PC-9 (cell line): ENCODE measurements at places on chromosomes 2 and 18. TPM values are rescaled to one million over a fixed set of nuclear protein-coding genes. Genes with fewer than 3 reads are reported as not detected.

The HS6ST1 gene
- 20.2 and 26.2 TPM in 2 replicates for total RNA-seq

The G6PC2 gene
- not detected in 2 replicates for total RNA-seq

The ANKAR gene
- 3.6 and 4.4 TPM in 2 replicates for total RNA-seq

DNA sequence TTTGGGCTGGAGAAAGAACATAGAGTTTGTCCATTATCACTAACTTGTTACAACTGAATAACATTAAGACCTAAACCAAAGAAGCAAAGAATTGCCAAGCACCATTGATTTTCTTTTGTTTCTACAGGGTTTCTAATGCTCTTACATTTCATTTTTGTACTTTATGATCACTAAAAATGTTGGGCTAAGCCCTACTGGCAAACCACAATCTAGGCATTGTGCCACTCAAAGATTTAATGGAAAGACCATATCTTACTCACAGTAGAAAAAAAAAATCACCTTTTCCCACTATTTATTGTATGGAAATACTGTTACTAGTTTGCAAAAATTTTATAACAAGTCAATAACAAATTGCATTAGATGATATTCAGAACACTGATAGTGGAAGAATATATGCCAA lies 447.4 kb upstream of the PKDCC start:
- DNase-seq, result no peak

DNA sequence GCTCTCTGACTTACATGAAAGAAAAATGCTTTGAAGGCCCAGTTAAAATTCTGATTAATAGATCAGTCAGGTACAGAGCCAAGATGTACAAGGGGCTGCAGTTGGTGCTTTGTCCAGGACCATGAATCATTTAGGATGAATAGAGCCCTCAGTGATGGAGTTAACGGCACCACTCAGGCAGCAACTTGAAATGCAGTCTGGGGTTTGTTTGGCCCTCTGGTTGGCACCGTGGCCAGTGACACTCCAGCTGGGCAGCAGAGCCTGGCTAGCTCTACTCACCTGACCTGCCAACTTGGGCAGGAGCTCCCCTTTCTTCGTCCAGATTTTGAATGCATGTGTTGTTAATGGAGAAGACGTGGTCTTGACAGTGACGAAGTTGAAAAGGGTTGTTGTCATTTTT lies 493.0 kb upstream of the ACVR2A start:
- DNase-seq, result no peak

DNA sequence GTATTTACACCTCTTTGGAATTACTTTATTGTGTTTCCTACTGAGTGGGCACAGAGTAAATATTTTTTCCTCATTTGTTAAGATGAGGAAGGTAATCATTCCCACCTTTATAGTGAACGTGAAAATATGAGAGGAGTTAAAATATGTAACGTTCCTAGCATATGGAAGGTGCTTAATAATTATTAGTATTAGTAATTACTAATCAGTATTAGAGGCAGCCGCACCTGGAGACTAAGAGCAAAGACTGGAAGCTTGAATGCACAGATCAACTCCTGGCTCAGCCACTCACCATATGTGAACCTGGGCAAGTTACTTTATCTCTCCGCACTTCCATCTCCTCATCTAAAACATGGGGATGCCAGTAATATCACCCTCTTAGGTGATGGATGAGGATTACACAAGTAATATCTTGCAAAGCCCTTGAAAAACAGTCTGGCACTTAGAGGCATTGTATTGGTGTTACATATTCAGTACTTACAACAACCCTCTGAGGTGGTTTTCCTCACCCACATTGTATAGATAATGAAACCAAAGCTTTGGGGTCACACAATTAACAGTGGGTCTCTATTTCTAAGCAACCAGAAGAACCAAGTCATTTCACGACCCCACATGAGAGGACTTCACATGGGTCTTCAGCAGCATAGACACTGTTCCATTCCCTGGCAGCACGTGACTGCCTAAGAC lies 100.3 kb upstream of the KCTD1 start:
- DNase-seq, result no peak

- DNase-seq, result no peak
These were observed 99.0 kb downstream of the MBP start for GRCh38 chr18:77033575-77033974.

DNA sequence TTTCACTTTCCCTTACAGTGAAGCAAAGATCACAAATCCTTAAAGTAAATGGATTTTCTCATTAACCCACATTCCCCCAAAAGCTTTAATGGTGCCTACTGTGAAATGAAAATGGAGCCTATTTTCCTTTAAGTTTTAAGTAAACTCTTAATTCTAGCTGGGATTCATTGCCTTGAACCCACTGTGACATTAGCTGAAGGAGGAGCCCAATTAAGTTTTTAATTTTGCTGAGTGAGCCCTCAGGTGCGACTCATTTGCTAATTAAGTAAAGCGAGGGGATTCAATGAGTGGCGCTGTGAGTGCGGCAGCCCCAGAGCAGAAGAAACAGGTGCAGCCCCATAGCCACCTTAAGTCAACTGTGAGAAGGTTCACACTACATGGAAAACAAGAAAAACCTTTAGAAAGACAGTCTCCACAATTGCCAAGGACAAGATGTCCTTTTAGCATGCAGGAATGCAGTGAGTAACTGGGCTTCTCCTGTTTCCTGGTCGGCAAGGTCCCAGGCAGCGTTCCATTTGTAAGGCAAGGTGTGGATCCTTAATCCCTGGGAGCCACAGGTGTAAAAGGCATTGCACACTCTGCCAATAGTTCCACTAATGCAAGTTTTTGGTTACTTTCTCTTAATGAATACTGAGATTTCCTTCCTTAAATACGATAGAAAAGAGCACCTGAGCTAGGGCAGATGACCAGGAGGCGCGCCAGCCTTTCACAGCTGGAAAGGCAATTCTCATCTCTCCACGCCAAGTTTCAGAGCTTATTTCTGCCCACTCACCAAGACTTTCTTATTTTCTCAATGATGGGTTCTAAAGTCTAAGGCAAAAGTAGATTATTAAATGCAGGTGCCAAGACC lies 87.7 kb downstream of the TMEM18 start:
- no peak for DNase-seq

DNA sequence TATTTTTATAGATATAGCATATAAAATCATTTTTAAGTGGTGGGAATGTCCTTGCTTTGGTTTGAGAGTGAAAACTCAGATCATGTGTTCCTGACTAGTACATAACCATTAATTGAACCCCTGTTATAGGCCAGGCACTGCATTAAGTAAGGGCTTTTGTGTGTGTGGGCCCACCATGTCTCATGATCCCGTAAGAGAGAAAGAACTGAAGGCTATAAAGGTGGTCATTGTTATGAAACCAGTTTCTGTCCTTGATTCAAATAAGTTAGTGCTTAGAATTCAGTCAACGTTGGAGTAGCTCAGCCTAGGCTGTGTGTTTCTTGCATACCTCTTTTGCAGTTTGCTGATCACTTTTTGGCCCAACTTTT lies 91.5 kb downstream of the LIMS1 start:
- no peak for DNase-seq

GRCh38 chr18:10798727-10799550 lies 273.1 kb downstream of the NAPG start:
- DNase-seq, result no peak

GRCh38 chr18:23229472-23229871 lies 94.2 kb downstream of the CABLES1 start:
- DNase-seq, result no peak

GRCh38 chr2:151315381-151315903 lies 26.0 kb upstream of the NMI start:
- DNase-seq, result no peak

DNA sequence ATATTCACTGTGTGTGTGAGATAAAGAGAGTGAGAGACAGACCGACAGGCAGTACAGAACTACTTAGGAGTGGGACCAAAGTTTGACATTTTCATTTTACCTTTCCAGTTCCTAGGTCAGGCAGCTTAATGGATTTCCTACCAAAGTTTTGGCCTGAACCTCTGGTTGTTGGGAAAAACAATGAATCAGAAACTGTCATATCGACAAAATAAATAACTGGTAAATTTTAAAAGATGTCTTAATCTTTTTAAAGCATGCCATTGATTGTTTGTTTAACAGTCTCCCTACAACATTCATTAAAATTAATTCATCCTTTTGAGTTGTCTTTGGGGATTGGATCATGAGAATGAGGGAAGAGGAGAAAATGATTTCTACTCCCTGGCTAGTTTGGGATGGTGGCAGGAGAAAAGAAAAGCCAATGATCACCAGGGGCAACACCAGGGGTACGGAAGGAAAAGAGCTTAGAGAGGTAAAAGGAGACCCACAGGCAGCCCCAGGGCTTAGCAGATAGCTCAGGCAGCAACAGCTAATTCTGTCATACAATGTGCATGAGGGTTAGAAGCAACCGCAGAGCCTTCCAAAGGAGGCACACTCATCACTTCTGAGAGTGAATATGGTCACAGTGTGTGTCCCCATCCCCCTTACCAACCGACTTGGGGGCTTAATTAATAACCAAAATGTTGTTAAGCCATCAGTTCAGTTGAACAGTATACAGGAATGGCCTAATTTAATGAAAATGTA lies 98.5 kb downstream of the CCDC141 start:
- no peak for DNase-seq

DNA sequence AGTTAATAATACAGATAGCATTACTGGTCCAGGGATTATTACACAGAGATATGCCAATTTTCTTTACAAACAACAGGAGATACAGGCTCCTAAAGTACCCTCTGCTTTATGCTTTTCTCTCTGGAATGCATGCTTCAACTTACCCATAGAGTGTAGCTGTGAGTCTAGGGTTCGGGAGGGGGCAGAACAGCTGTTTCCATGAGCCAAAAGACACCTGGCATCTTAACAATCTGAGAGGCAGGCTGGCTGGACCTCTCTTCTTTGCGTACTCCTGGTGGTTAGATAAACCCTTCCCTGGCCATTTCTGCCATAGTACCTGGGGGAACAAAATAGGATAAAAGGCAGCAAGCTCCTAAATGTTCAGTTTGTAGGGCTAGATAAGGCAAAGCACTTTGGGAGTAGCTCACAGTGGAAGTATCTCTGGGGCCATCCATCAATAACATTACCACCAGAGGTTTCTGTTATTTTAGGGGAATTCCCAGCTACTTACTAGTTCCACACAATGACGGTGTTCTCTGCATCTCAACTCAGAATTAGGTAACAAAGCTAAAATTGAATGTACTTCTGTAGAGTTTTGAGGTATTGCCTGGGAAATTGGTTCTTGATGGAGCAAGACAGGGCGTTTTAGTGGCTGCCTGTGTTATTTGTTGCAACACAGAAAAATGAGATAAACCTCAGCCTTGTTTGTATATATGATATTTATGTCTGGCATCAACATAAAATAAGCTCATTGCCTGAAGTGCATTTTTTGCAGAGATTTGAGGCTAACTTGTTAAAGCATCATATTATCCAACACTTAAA lies 6.2 kb upstream of the CCDC85A start:
- no peak for DNase-seq

- DNase-seq, result no peak
These were observed 4.1 kb upstream of the LPIN1 start for GRCh38 chr2:11742317-11742701.

- no peak for DNase-seq
These were observed 13.6 kb downstream of the IMPA2 start for GRCh38 chr18:11994703-11995444.

- DNase-seq, result no peak
These were observed 208.8 kb upstream of the TWIST2 start for GRCh38 chr2:238638982-238639628.

- no peak for DNase-seq
These were observed 252.1 kb upstream of the COPS8 start for GRCh38 chr2:236833501-236834073.
